ENCODE measurements at places on chromosomes 6 and 20.
A peak's percentile ranks its signal among the peaks of the same experiment; 100 is the strongest.

- DNase-seq: no peak
Observed at GRCh38 chr6:456358-456867, 64.9 kb downstream of the IRF4 start.

DNA sequence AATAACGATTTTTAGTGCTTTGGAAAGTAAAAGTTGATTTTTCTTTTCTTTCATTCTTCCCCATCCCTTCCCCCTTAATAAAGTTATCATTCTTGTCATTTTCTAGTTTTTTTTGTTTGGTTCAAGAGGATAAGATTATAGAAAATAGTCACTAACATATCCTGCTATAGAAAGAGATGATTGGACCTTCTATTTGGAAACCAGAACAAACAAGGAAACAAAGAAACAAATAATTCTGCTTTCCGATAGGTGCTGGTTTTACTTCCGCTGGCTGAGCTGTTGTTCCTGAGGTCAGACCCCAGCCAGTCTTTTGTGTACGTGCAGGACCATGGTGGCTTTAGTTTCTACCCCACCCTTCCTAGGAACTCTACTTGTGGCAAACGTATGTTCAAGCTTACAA lies at the start of gene CDH26:
Gene CDH26, plus strand, starts transcription at position 301 of the 400 bp plus-strand sequence. CDS start 304 bp downstream, outside the sequence.
- no peak for DNase-seq

DNA sequence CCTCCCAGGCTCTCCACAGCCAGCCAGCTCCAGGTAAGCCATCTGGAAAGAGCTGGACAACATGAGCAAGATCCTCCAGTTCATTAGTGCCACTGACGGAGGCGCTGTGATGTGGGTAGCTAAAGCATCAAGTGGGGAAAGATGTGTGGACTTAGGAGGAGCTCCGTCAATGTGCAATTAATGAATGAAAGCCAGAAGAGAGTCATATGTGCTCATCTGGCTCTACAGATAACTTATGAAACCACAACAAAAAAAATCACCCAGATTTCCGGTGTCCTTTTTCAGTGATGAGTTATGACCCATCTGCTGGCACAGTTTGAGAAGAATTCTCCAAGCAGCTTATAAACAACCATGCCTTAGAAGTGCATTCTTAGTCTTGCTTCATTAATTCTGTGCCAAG lies 311.7 kb upstream of the PLCB4 start:
- DNase-seq: no peak

DNA sequence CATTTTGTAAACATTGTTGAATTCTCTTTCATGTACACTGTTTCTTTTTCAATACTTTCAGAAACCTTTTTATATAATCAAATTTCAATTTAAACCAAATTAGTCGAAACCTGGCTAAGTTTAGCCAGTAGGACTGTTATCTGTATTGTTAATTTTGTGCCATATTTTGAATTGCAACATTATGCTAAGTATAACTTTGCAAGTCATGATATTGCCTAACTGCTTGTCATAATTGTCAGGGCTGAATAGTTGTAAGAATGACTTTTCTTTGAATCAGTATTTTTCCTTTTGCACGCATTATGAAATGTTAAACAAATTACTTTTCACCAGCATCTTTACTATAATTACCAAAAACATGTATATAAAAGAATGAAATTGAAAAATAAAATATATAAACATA lies 82.7 kb downstream of the SAMD3 start:
- DNase-seq: no peak

- no peak for DNase-seq
Observed at GRCh38 chr20:17377231-17377630, 150.4 kb downstream of the PCSK2 start.

DNA sequence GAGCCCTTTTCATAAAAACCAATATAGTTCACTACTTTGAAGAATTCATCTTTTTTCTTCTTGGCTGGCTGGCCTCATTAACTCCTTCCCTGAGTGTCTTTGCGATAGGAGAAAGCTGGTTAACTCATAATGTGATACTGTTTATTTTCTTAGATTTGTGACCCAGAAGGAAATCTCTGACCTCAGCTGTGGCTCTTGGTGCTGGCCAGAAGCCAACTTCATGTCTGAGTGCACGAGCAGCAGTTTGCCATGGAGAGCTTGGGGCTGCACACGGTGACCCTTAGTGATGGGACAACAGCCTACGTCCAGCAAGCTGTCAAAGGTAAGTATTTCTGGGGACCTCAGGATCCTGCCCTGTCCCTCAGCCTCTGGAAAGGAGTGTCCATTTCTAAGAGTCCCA lies 16.7 kb upstream of the DEF6 start:
- peak; percentile 53 for DNase-seq

DNA sequence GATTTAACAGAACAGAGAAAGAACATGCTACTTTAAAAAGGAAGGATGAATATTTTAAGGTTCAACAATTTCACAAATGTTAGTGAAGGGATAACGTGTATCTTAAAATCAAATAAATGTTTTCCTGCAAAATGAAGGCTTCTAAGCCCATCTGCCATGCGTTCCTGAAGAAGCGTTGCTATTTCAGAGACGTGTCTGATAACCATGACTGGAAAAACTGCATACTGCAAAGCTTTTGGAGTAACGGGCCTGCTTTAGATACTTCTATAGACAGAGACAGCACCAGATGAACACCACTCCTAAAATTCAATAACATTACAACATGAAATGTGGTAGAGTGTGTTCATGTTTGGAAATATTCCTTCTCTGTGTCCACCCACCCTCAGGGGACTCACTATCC lies 126.0 kb downstream of the WDR27 start:
- DNase-seq: no peak

DNA sequence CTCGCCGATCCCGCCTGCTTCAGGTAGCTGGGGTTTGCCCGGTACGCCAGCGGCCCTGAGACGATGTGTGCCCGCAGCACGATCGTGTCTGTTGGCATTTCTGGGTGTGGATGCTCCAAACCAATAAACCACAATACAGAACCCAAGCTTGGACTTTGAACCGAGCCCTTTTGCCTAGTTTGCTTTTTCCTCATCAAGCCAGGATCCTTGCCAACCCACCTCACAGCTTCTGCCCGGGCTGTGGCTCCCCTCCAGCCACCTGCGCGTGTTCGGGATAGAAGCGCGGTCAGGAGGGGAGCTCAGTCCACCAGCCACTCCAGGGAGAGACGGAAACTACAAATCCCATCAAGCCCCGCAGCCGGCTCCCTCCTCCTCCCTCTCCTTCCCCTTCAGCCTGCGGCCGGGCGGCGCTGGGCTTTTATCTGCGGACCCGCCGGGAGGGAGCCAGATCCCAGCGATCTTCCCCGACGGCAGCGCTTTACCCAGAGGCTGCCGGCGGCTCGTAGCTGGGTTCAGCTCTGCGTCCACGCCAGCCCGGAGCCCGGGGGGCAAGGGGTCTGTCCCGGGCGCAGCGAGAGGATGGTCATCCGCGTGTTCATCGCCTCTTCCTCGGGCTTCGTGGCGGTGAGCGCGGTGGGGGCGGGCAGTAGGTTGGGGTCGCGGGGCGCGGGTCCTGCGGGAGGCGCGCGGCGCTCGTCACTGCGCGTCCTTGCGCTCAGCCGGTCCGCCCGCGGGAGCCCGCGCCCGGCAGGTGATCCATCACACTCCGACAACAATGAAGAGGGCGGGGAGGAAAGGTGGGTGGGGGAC lies at the start of gene SH3BGRL2:
Gene SH3BGRL2, plus strand, starts transcription at position 447 of the 810 bp plus-strand sequence. Its CDS starts 133 bp downstream, at position 580.
- DNase-seq: peak; percentile 84

DNA sequence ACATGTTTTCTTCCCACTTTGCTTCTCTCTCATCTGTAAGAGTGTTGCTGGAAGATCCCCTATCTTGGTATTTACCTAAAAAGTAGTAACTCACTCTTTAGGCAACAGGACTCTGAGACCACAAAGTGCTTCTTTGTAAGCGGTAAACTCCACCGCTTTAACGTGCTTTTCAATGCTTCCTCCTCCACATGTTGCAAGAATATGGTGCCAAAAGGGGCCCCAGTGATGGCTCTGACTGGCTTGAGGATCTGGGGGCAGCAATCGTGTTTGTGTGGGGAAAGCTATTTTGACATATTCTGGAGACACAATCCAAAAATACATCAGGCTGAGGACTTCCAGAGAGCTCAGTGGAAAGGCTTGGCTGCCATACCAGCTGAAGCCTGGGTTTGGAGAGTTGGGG lies 12.4 kb upstream of the CPNE5 start:
- no peak for DNase-seq

GRCh38 chr20:50982363-50982762 lies 23.7 kb downstream of the MOCS3 start:
- DNase-seq: no peak

Data from HEK293T (cell line).